A549 treated with ZK216348 at 1 μM for 4 hours (cell line): ENCODE measurements at places on chromosomes 16 and 17. TPM values are rescaled to one million over a fixed set of nuclear protein-coding genes. Genes with fewer than 3 reads are reported as not detected.

DNAH9 gene
- total RNA-seq = not detected in 5 replicates

NECAB2 gene
- total RNA-seq = 1.7 to 4.0 TPM (median 1.9 TPM) in 5 replicates

MILR1 gene
- total RNA-seq = 1.2 to 2.8 TPM (median 1.6 TPM) in 5 replicates

GAN gene
- 1.5 to 3.3 TPM (median 2.5 TPM) in 5 replicates for total RNA-seq

ELMO3 gene
- 0.61 to 1.9 TPM (median 1.3 TPM) in 5 replicates for total RNA-seq

ALOX12B gene
- total RNA-seq = 1.1 to 2.3 TPM (median 1.6 TPM) in 5 replicates

ENPP7 gene
- total RNA-seq = not detected in 5 replicates

KCNH4 gene
- 0.18 to 0.48 TPM (median 0.33 TPM) in 5 replicates for total RNA-seq

CACNB1 gene
- 4.1 to 5.9 TPM (median 5.6 TPM) in 5 replicates for total RNA-seq

NAE1 gene
- 44.4 to 75.3 TPM (median 66.9 TPM) in 5 replicates for total RNA-seq

SLC6A4 gene
- 0.08 TPM in 1 of 5 replicates, not detected in the others for total RNA-seq

MRPL38 gene
- total RNA-seq = 79.6 to 127 TPM (median 121 TPM) in 5 replicates

HIC1 gene
- total RNA-seq = 0.28 to 2.7 TPM (median 2.0 TPM) in 5 replicates

CDT1 gene
- total RNA-seq = 16.4 to 34.7 TPM (median 30.6 TPM) in 5 replicates

ABR gene
- total RNA-seq = 98.4 to 145 TPM (median 121 TPM) in 5 replicates

FOXN1 gene
- total RNA-seq = 0.05 to 0.07 TPM in 2 of 5 replicates, not detected in the others

TSR1 gene
- total RNA-seq = 56.9 to 71.7 TPM (median 61.5 TPM) in 5 replicates

CFAP97D1 gene
- total RNA-seq = not detected in 5 replicates

SHPK gene
- total RNA-seq = 10.5 to 17.7 TPM (median 16.4 TPM) in 5 replicates

LDHD gene
- total RNA-seq = 0.34 to 1.4 TPM (median 0.86 TPM) in 5 replicates

SLC4A1 gene
- 0.12 TPM in 1 of 5 replicates, not detected in the others for total RNA-seq

HEATR9 gene
- total RNA-seq = not detected in 5 replicates

ASIC2 gene
- 1.7 to 3.1 TPM (median 2.0 TPM) in 5 replicates for total RNA-seq

USH1G gene
- total RNA-seq = 0.08 to 0.18 TPM (median 0.12 TPM) in 4 of 5 replicates, not detected in the other
